Brain microvascular endothelial cell (primary cell): ENCODE measurements at places on chromosomes 3 and 15.

DNA sequence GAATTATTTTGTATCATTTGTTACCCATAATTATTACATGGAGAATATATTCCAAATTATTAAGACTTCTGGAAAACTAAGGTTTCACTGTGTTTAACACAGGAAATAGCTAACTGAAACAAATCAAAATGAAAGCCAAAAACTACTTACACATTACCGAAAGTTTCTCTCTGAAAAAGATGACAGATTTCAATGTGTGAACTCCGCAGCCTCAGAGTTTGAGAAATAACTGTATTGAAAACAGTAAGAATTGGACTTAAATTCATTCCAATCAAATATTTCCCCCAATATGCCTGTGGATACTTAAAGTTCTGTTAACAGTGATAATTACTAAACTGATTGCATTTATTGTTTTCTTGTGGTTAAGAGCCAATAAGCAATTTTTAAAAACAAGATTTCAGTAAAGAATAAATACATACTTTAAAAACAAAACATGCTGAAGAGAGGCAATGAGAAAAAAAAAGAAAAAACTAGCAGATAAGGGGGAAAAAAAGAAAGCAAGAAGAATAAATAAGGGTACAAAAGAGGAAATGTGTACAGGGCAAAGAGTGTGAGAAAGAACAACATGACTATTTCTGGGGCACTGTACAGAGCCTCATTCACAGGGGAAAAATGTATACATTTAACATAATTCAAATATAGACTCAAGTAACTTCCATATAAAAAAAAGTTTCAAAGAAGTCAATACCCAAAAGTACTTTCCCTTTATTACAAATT lies 30.7 kb downstream of the DENND4A start:
- DNase-seq, result no peak

GRCh38 chr3:2579206-2579605 lies 480.5 kb downstream of the CNTN4 start:
- DNase-seq, result no peak

DNA sequence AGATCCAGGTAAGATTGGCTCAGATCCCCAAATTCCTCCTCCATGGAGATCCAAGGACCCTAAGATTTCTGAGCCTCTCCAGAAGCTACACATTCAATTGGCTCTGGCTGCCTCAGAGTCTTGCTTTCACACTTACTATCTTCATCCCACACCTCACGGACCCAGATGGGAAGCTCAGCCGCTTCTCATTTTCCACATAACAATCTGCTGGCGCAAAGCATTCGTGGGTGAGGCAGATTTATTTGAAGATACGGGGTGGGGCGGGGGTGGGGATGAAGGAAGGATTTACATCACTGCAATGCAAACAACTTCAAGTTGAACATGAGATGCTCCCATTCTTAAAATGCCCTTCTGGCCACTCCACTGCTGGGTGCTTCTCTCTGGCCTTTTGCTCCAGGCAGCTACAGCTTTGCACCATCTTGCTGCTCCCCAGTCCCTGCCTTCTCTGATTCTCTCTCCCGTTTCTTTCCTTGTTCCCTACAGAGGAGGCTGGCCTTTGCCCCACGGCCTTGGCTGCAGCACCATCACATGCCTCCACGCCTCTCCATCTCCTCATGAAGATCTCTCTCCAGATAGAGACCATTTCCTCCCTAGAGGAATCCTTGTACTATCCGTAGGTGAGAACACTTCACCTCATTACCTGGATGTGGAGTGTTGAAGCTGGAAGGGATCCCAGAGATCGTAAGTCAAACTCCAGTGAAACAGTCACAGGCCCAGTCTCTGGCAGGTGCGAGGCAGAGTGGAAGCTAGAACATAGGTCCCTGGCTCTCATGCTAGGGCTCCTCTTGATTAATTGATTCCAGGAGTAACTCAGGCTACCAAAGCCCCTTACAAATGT lies 175.9 kb downstream of the RPLP1 start:
- no peak for DNase-seq

GRCh38 chr3:158110658-158111018 lies 749 bp downstream of the RSRC1 start:
- no peak for DNase-seq

- DNase-seq, result no peak
These were observed 655.0 kb downstream of the EPHA3 start for GRCh38 chr3:89762405-89762804.

- no peak for DNase-seq
These were observed 136.9 kb downstream of the NUP210 start for GRCh38 chr3:13282986-13283876.

DNA sequence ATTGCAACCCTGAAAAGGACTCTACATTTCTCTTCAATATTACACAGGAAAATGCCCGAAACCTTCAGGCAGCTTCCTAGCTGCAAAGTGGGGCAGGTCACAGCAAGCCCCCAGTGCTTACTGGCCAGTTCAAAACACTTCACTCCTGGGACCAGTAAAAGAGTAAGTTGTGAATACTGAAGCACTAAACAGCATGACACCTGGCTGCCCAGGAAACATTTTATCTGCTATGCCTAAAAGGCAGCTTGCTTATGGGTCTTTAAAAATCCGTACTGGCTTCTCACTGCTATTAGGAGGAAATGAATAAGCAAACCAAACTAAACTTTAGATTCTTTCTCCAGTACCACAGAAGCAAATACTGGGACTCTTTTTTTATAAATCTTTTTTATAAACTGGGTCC lies 457.9 kb upstream of the ALCAM start:
- peak; percentile 5 for DNase-seq

GRCh38 chr3:33152363-33153360 lies 38.8 kb downstream of the CRTAP start:
- DNase-seq, result no peak

GRCh38 chr3:15284121-15284889 lies 48.1 kb downstream of the SH3BP5 start:
- no peak for DNase-seq

DNA sequence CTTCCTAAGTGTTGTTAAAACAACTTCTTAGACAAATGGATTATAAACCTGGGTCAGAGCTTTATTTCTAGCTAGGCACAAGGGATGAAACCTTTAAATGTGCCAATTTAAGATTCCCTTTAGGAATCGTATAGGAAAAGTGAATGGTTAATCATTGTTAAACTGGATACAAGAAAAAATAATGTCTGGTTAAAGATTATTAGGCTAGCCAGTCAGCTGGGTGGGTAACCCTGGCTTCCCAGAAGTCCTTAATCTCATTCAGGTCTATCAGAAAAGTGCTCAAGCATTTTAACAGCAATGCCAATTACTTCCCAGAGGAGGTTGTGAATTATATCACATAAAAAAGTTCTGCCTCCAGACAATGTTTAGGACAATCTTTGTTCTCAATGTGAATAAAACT lies 37.6 kb downstream of the NANOGP8 start:
- no peak for DNase-seq

- DNase-seq, result no peak
These were observed 16.5 kb downstream of the DUSP7 start for GRCh38 chr3:52039846-52040245.

GRCh38 chr3:131470377-131470776 lies 32.4 kb downstream of the MRPL3 start:
- no peak for DNase-seq

- no peak for DNase-seq
These were observed 22.0 kb upstream of the SPTSSB start for GRCh38 chr3:161393310-161393709.

GRCh38 chr3:50491023-50491422 lies 12.4 kb downstream of the CACNA2D2 start:
- DNase-seq, result no peak

GRCh38 chr3:37025561-37026335 lies 32.4 kb downstream of the MLH1 start:
- no peak for DNase-seq

DNA sequence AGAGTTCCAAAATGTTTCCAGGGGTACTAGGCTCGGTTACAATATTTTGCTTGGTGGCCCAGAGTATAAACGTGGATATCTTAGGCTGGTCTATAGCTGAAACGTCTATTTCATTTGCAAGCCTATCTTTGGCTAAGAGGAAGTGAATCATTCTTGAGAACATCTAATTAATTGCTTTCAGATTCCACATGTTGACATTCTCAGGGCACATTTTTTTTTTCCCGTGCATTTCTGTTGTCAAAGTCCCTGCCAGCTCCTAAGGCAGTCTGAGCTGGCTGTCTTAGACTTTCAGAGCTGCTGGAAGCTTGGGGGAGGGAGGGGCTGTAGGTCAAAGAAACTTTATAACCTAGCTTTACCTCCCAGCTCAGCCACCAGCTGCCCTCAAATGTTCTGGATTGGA lies 23.2 kb upstream of the LAMP3 start:
- peak; percentile 18 for DNase-seq

- peak; percentile 98 for DNase-seq
These were observed 32.3 kb downstream of the CBLB start for GRCh38 chr3:105836533-105836932.

- no peak for DNase-seq
These were observed 154.9 kb upstream of the ANKRD28 start for GRCh38 chr3:15952543-15953175.
